ENCODE measurements at places on chromosomes 12 and 14. TPM values are rescaled to one million over a fixed set of nuclear protein-coding genes. Genes with fewer than 3 reads are reported as not detected.

The ABCB9 gene
- 1.8 TPM for polyA plus RNA-seq

The ARMH4 gene
- not detected for polyA plus RNA-seq

The FAM186B gene
- not detected for polyA plus RNA-seq

The NUMB gene
- 31.1 TPM for polyA plus RNA-seq

The CHD8 gene
- polyA plus RNA-seq = 10.0 TPM

The USP15 gene
- 79.1 TPM for polyA plus RNA-seq

The OR4L1 gene
- polyA plus RNA-seq = not detected

The KLRC3 gene
- polyA plus RNA-seq = not detected

The PLEKHD1 gene
- not detected for polyA plus RNA-seq

The SLC6A15 gene
- polyA plus RNA-seq = not detected

The IL26 gene
- not detected for polyA plus RNA-seq

The CD163L1 gene
- not detected for polyA plus RNA-seq

The CPNE6 gene
- not detected for polyA plus RNA-seq

All from CD4-positive, alpha-beta memory T cell (primary cell).